ENCODE measurements at places on chromosomes 6 and 20.

DNA sequence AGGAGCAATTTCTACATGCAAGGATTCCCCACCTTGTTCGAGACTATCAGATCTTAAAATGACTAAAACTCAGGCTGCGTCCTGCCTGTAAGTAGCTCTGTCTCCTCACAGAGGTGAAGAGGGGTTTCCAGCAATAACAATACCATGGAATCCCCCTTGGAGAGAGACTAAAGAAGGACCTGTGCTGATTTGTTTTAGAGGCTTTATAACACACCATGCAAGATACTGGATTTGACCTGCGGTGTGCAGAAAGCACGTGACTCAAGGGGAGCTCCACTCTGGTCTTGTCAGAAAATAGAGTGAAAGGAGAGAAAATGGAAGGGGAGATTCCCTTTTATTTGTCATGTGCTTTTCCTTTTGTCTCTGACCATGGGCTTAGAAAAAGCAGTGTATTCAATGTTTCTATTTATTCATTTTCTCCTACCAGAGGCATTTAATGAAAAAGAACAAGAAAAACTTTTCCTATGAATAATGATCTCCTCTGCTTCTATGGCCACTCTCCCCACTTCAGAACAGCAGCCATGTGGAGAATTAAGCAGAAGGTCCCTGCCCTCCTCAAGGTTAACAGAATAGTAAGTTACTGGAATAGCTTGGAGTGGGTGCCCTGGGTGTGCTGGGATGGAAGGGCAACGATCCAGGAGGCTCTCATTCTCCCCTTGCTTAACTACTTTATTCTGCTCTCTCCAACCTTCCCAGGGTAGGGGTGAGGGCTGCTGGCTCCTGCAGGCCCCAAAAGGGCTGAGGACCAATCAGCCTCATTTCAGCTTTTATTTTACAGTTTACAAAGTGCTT is 19.2 kb upstream of the MRPS10 start:
- no peak for DNase-seq

DNA sequence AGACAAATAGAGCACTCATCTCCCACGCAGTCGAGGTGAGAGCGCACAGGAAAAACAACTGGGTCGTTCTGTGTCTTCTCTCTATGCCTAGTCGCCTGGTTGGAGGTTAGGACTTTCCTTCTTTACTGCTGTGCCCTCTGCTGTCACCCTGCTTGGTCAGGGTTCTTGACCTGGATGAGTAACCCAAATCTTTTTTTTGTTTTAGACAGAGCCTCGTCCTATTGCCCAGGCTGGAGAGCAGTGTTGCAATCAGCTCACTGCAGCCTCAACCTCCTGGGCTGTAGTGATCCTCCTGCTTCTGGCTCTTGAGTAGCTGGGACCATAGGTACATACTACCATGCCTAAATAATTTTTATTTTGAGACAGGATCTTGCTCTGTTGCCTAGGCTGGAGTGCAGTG is 24.5 kb downstream of the PRPF6 start:
- no peak for DNase-seq

DNA sequence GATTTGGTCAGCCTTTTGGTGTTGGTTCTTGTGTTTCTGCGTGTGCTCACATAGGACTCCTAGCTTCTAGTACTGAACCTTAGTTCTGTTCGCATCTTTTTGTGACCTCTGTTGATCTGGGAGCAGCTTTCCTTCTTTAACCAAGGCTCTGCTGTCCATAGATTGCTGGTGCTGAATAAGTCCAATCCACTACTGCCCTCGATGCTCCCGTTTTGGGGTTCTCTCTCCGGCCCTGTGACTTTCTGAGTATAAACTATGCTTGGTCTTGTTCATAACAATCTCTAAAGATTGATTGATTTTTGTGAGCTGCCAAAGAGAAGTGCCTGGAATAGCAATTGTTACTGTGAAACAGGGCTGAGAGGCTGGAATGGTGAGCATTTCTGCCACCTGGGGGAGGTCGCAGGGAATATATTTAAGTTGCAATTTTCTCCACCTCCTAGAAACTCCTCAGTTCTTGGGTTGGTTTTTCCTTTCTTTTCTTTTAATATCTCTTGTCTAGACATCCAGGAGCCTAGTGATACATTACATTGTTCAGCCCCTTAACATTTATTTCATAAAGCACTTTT is 422.9 kb upstream of the CHD6 start:
- DNase-seq: no peak

GRCh38 chr20:32556312-32557184 is 28.6 kb downstream of the NOL4L start:
- no peak for DNase-seq

DNA sequence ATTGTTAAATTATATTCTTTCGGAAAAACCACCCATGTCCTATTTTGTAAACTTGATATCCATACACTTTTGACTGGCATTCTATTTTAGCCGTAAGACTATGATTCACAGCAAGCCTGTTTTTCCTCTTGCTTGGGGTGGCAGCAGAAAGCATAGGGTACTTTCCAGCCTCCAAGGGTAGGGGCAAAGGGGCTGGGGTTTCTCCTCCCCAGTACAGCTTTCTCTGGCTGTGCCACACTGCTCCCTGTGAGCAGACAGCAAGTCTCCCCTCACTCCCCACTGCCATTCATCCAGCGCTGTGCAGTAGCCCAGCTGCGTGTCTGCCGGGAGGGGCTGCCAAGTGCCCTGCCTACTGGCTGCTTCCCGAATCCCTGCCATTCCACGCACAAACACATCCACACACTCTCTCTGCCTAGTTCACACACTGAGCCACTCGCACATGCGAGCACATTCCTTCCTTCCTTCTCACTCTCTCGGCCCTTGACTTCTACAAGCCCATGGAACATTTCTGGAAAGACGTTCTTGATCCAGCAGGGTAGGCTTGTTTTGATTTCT is 2.1 kb upstream of the ESR1 start:
- no peak for DNase-seq

- no peak for DNase-seq
Measured at GRCh38 chr6:96164802-96165201, 149.0 kb downstream of the FUT9 start.
